ENCODE measurements at places on chromosomes 1 and 21.
A peak's percentile ranks its signal among the peaks of the same experiment; 100 is the strongest.

DNA sequence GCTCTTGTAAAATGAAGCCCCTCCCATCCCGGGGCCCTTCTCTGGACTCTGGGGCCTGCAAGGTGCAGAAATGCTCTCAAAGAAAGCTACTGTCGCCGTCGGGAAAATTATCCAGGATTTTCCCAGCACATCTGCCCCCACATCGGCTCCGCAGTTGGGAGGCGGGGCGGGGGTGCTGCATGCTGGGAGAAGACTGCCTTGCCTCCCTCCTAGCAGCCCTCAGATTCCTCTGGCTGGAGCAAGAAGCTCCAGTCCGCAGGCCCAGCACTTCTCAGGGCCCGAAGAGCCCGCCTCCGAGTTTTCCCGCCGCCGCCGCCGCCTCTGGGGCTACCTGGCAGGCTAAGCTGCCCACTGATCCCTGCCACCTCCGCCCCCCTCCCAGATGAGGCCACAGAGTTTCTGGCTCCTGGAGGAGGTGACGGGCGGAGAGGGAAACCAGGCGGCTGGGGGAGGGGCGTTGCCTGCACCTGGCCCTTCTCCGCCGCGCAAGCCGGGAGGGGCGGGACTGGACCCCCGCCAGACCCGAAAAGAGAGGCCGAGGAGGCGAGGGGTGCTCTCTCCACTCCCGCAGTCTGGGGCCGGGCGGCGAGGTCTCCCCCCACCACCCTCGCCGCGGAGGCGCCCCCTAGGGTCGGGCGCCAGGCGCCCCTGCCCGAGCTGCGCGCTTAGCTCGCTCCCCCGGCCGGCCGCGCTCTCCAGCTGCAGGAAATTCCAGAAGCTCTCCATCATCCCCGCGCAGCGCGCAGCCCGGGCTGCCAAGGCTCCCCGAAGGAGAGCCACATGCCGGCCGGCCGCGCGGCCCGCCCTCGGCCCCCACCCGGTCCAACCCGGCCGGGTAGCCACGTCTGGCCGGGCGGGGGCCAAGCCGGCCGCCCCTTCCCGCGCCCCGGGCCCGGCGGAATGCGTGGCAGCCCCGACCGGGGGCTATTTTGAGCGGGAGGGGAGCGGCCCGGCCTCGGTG lies 28.8 kb downstream of the AHDC1 start:
- DNase-seq, result peak; percentile 91

GRCh38 chr21:34195335-34195734 lies 122.0 kb downstream of the MRPS6 start:
- no peak for DNase-seq

GRCh38 chr1:94658221-94658620 lies 116.7 kb upstream of the F3 start:
- DNase-seq, result no peak

DNA sequence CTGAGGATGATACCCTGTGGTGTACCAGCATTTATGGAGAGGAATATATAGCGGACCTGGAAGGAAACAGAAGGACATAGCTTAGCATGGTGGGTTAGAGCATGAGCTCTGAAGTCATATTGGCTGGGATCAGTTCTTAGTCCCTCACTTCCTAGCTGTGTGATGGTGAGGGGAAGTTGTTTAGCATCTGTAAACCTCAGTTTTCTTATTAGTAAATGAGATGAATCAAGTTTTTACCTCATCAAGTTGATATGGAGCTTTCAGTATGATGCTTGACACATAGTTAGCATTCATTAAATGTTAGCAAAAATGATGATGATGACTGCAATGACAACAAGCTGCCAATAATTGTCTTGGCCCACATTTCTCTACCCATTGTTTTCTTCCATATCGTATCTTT lies 84.8 kb downstream of the NEK7 start:
- DNase-seq, result no peak

DNA sequence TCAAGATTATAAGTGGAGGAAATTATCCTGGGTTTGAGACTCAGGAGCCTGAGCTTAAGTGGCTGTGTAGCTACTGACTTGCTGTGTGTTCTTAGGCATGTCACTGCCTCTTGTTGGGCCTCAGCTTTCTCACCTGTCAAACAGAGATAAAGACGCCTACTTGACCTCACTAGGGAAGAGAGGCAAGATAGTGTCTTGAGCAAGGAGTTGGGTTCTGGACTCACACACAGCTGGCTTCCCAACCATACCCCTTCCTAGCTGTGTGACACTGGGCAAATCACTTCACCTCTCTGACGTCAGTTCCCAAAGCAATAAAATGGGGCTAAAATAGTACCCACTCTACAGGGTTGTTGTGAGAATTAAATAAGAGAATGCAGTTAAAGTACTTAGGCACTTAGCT lies 11.6 kb upstream of the EPB41 start:
- no peak for DNase-seq

DNA sequence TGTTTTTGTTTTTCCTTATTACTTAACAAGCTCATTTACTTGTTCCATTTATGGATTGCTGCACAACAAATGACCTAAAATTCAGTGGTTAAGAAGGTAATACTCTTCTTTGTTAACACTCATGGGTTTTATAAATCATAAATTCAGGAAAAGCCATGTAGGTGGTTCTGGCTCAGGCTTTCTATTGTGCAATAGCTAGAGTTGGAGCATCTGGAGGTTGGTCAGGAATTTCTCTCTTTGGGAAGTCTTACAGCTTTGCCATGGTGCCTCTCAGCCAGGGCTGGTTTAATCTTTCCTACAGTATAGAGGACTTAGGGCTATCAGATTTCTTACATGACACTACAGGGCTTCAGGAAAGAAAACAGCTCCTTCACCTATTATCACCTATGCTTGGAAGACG lies 1677.1 kb downstream of the KCNT2 start:
- DNase-seq, result no peak

GRCh38 chr1:248404024-248404423 lies 1.2 kb downstream of the OR2T1 start:
- no peak for DNase-seq

GRCh38 chr1:112849425-112850033 lies 106.5 kb downstream of the SLC16A1 start:
- peak; percentile 60 for DNase-seq

All from femur (tissue), 1 donor.